Kidney epithelial cell (primary cell): ENCODE measurements at places on chromosomes 1 and 21. TPM values are rescaled to one million over a fixed set of nuclear protein-coding genes. Genes with fewer than 3 reads are reported as not detected.

Gene TAS1R1
- total RNA-seq: not detected in 2 replicates

Gene PFDN2
- total RNA-seq: 98.4 and 132 TPM in 2 replicates

DNA sequence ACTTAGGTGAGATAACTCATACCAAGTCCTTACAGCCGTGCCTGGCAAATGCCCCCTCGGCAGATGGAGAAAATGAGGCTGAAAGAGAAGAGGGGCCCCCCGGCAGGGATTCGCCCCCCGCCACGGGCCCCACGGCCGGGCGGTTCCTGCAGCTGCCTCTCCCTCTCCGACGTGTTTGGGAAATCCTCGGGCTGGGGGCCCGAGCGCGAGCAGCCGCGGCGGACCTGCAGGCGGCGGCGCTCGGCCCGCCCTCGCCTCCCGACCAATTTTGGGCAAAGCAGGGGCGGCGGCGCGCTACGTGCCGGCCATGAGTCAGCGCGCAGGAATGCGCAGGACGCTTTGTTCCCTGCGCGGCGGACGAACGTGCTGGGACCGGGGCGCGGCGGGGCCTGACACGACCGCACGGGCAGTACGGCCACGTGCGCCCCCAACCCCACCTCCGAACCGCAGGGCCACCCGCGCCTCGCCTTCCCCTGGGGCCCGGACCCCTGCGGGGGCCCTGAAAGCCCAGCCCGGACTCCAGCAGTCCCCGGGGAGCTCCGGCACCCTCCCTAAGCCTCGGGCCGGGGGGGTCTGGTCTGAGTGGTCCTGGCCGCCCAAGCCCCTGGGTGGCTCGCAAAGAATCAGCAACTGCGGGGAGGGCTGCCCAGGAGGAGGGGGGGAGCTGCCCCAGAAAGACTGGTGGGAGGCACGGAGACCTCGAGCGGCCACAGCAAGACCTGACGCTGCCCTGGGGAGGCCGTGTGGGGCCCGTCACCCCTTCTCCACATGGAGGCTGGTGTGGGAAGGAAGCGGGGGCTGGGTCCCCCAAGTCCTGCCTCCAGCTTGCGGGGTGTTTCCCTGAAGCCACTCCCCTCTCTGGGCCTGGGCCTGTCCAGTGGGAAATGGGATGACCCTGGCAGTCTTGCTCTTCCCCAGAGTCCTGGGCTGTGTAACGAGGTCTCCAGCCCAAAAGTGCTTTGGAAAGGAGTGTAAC, 11.9 kb upstream of the EDN2 start:
- DNase-seq: no peak

DNA sequence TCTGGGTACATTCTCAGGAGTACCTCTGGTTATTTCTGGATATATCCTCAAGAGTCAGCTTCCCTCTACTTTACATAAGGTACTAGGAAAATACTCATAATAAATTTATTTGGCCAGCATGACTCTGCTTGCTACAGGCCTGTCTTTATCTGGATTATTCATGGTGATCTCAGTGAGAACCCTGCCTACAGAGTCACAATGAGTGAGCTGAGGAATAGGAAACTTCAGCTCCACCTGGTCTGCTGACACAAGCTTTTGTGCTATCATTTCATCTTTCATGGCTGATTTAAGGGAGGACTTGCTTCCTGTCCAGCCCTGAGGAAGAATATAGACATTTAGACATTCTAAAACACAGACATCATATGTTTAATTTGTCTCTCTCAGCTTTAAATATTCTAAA, 19.5 kb upstream of the SUCO start:
- no peak for DNase-seq

DNA sequence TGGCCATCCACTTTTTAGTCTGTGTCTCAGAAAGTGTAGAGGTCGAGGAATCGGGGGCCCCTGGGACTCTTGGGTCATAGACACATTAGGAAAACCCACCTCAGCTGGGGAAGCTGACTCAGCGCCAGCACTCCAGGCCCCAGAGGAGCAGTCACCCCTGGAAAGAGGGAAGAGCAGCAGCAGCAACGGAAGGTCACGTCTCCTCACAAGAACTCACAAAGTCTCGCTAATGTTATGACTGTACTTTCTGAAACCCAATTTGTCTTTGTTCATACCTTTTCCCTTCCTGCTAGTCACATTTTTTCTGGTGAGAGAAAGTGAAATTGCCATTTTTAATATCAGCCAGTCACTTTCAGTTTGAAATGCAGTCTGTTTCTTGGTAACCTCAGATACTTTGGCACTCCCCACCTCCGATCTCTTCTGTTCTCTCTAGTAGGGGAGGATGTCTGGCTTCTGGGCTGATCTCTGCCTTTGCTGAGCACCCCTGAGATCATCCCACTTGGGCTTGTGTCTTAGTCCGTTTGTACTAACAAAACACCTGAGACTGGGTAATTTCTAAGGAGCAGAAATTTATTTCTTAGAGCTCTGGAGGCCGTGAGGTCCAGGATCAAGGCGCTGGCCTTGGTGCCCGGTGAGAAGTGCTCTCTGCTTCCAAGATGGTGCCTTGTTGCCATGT, 6.0 kb upstream of the NLRP3 start:
- DNase-seq: no peak

DNA sequence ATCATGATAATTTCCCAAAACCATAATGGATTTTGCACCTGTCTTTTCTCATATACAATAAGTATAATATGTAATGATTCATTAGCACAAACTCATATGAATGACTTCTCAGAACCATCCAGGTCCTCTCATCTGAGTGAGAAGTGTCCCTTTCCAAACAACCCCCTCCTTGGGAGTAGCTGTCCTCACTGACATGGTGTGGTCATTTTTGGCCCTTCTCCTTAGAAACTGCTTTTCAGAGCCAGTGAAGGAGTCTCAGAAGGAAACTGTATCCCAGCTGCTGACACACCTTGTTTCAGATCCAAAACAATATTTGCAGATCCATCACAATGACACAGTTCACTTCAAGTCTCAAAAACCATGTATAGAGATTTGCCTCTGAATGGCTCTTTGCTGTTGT, 95.5 kb downstream of the MIS18A start:
- DNase-seq: no peak

DNA sequence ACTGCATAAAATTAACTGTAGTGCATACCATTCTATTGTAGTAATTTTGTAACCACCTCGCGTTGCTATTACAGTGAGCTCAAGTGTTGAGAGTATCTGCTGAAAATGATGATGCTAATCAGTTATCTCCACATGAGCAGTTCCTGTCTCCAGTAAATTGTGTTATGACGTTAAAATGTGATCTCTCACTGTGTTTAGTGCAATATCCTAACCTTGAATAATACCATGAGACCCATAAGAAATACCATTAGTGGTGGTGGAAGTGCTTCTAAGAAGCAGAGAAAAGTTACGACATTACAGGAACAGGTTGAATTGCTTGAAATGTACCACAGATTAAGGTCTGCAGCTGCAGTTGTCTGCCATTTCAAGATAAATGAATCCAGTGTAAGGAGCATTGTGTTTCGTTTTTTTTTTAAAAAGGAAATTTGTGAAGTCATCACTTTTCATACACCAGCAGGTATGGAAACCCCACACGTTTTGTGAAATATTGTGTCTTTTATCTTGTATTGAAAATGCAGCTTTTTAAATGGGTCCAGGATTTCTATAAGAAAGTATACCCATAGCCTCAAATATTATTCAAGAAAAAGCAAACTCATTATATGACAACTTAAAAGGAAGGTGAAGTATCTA, 72.5 kb downstream of the ANGPTL1 start:
- no peak for DNase-seq

- no peak for DNase-seq
Measured at GRCh38 chr1:71330991-71331390, 250.2 kb upstream of the ZRANB2 start.
